ENCODE measurements at places on chromosomes 3 and 15.

DNA sequence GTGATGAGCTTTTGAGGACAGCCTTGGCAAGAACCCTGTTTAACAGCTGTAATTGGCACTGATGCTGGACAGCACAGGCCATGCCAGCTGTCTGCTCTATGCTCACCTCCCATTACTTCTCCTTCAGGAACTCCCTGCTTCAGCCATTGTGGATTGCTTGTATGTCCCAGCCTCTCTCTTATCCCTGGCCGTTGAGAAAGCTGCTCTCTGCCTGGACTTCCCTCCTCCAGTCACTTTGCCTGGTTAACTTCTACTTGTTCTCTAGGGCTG lies 444.5 kb downstream of the EPHB1 start:
- DNase-seq: no peak

DNA sequence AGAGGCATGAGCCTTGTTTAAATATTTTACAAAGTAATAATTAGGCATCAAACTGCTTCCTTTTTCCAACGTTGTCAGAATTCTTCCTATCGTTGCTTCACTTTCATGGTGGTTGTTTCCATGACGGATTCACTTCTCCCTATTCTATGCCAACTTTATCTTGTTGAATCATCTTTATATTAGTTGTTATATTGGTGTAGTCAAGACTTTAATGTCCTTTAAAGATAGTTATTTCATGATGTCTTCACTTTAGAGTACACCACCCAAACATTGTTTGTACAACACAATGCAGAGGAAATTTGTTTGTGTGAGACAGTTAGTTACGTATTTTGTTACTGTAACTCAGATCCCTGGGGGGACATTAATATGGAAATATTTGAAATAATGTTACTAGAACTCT lies 61.9 kb downstream of the CRYBG3 start:
- no peak for DNase-seq

DNA sequence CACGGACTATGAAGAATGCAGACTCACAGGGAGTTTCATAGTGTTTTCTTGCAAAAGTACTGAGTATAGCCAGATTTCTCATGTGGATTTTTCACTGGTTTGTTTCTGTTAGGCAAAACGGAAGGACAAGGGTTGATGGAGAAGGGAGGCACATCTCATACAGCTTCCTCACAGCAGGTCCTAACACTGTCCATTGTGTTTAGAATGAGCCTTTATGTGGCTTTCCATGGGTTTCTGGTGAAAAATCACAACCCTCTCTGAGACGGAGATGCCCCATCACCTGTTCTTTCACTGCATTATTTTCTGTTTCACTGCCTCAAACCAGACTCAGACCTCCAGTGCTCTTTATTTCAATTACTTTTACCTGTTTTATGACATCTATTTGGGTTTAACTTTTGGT lies 25.0 kb upstream of the LIPC start:
- no peak for DNase-seq

GRCh38 chr15:68822818-68823217 lies 2.1 kb upstream of the ANP32A start:
- no peak for DNase-seq

GRCh38 chr3:54344601-54345231 lies 222.4 kb downstream of the CACNA2D3 start:
- DNase-seq: no peak

- DNase-seq: no peak
Observed at GRCh38 chr3:151372063-151372820, 12.3 kb downstream of the P2RY12 start.

DNA sequence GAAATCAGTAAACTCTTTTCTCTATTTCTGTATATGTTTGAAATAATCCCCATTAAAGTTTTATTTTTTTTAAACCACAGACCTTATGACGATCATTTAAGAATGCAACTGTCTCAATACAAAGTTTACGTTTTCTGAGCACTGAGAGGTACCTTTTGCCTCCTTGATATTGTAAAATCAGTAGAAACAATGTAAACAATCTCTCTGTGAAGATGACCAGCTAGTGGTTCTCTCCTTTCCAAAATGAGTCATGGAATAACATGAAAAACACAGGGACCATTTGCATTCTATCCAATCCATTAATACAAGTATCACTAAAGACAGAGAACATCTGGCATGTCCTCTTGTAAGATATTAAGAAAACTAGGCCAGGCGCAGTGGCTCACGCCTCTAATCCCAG lies 48.8 kb downstream of the RAD18 start:
- no peak for DNase-seq

GRCh38 chr3:101778385-101779046 lies 495 bp upstream of the NXPE3 start:
- DNase-seq: no peak

GRCh38 chr3:196554205-196554604 lies 14.1 kb downstream of the WDR53 start:
- DNase-seq: no peak

DNA sequence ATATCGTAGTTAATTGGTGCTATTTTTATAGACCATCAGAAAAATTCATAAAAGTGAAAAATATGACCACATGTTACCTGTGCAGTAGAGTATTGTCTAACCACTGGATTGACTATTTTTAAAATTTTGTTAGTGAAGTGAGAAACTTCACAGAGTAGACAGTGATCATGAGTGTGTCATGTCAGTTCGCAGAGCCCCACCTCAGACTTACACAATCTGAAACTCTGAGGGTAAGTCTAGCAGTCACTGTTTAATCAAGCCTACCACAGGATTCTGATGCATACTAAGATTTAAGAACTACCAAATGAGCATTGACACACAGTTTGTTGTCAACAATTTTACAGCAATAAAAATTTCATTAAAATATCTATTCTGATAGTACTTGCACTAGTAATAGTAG lies 552.9 kb upstream of the SUCLG2 start:
- DNase-seq: no peak
